ENCODE measurements at places on chromosomes 1 and 21.

DNA sequence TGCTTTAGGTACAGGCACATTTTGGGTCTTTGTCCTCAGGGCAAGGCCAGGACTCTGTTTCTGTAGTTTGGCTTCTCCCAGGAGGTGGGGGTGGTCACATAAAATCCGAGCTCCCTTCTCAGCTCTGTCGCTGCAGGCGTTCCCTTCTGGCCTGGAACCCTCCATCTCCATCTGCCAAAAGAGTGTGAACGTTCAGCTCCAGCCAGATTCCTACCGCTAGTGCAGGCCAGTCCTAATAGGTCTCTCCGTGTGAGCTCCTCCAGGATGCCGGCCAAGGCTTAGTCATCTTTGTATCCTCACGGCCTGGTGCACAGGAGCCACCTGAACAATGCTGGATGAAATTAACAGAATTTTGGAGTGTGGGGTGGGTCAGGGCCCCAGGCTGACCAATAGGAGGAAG lies 19.9 kb upstream of the KCNA10 start:
- peak; percentile 47 for DNase-seq

- no peak for DNase-seq
Observed at GRCh38 chr1:105830571-105831146, 1225.8 kb upstream of the PRMT6 start.

DNA sequence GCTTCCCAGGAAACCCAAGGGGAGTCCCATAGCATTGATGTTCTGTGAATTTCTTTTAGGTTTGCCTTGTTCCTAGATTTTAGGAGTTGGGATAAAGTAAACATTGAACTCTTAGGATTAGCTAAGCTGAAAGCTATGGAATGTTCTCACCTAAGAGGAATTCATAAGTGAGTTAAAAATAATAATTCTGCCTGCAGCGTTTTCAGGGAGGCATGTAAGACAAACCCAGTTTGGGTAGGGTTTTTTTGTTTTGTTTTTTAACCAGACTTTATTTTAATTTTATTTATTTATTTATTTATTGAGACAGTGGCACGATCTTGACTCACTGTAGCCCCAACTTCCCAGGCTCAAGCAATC lies 28.9 kb upstream of the CD101 start:
- peak; percentile 23 for DNase-seq

GRCh38 chr1:209642816-209643215 lies 9.4 kb downstream of the LAMB3 start:
- no peak for DNase-seq

- DNase-seq, result peak; percentile 59
Observed at GRCh38 chr21:34890724-34891612, 158.1 kb downstream of the RUNX1 start.

DNA sequence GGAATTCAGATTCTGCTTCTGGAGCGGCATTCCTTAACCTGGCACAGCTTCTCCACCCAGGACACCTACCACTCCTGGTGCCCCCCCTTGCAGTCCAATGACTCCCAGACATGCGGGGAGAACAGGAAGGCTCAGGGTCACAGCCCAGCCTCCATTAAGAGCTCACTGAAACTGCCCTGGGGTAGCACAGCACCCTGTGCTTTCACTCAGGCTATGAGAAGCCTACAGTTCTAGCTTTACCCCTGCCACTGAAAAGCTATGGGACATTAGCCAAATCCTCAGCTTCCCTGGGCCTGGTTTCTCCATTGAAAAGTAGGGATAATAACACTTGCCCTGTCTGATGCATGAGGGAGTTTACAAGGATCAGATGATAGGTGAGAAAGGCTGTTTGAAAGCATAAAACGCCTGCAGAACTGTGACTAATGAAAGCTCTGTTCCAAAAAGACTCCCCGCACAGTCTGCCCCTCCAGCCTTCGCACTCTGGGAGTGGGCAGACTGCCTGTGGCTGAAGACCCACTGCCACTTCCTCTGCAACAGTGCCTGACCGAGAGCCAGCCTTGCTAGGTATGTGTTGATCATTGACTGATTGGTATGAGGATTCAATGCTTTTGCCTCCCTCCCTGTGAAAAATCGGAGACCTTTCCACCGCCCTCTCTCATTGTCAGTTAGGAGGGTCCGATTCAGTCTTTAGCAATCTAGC lies 2.7 kb upstream of the CLDN19 start:
- DNase-seq, result peak; percentile 20

DNA sequence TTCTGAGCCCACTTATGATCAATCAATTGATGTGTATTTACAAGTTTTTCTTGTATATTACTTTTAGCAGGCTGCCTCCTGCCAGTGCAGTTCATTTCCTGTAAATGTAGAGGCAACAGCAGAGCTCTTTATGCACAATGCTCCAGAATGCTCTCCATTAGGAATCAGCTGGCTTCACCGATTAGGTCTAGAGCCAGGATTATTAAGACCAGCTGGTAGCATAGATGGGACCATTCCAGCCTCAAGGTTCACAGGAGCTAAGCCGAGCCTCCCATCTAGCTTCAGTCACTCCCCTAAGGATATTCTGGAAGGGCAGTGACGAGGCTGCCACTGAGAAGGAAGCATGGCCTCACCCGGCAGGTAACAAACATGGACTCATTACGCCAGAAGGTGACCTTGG lies 36.8 kb downstream of the DHRS3 start:
- DNase-seq, result no peak

- no peak for DNase-seq
Observed at GRCh38 chr1:178503849-178504248, 7.1 kb upstream of the CLEC20A start.

DNA sequence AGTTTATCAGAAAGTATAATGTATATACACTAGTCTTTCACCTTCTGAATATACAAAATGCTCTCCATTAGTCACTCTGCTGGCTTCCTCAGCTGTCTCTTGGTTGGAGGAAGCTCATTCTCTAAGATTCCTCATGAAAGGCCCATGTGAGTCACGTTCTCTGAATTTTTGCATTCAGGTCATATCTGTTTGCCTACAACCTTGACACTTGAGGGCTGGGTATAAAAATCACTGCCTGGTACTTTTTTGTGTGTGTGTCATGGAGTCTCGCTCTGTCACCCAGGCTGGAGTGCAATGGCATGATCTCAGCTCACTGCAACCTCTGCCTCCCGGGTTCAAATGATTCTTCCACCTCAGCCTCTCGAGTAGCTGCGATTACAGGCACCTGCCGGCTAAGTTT lies 2.8 kb upstream of the GALNT2 start:
- DNase-seq, result peak; percentile 30

DNA sequence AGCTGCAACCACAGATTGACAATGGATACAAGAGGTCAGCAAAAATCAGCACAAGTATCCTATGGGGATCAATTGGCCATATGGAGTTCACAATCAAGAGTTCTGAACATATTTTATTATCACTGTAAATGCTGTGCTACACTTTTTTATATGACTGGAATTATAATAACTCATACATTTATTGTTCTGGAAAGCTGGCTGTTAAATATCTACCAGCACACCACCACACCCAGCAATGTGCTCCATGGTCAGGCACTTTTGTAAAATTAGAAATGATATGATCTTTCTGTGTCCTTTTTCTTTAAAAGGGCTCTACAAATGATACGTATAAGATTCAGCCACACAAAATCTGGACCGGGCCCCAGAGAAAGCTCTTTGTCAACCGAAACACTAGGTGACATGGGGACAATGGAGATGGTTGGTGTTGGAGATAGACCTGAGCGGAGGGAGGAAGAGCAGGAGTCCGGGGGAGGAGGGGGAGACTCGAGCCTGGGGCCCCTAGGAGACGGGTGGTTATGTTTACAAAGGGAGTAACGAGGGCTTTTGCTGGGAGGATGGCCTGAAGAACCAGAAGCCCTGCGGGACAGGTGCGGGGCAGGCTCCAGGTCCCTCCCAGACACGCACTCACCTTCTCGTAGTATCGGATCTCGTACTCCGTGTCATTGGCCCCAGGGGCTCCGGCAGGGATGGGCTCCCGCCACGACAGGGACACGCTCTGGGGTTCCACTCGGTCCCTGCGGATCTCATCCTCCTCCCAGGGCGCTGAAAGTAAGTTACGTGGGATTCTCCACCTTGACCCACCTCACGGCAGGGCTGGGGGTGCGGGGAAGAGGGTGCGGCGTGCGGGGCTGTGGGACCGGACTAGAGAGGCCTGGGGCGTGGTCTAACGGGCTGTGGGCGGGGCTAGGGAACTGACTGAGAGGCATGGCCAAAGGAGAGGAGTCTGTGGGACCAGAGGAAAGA lies 30.0 kb downstream of the EPHA10 start:
- DNase-seq, result no peak

- no peak for DNase-seq
Observed at GRCh38 chr1:7448986-7449385, 322.1 kb upstream of the VAMP3 start.
